Left kidney (tissue), 8 donors: ENCODE measurements at places on chromosomes 1 and 21. TPM values are rescaled to one million over a fixed set of nuclear protein-coding genes. Genes with fewer than 3 reads are reported as not detected.

GRCh38 chr1:171645553-171646248, 6.8 kb downstream of the MYOC start:
- no peak for DNase-seq

The NUP210L gene
- 0.17 TPM for polyA plus RNA-seq

GRCh38 chr1:87279966-87280535, 48.6 kb upstream of the LMO4 start:
- DNase-seq: no peak

The CR2 gene
- polyA plus RNA-seq: 1.1 TPM

DNA sequence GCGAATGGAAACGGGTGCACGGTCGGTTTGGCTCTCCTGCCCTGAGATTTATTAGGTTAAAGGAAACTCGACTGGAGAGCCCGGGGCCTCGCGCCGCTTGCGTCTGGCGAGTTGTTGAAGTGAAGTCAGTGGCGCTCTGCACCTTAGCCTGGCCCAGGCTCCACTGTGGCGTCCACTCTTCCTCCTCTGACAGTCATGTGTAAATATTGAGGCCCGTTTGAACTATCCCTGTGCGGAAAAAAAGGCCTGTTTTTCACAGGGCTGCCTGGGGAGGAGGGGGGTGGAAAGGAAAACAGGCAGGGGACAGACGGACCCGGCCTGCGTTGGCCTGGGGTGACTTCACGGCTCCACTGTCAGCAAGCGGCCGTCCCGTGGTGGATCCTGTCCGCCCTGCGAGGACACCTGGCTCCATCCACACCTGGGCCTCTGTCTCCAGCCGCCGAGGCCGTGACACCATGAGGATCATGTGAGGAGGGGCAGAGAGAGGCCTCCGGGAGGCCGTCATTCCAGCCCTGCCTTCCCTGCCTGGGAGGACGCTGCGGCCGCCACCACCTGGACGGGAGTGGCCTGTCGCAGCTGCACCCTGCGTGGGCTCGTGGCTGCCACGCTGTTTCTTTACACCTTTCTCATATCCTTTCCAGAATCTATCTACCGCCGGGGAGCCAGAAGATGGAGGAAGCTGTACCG, 59.8 kb downstream of the FAAP20 start:
- DNase-seq: no peak

DNA sequence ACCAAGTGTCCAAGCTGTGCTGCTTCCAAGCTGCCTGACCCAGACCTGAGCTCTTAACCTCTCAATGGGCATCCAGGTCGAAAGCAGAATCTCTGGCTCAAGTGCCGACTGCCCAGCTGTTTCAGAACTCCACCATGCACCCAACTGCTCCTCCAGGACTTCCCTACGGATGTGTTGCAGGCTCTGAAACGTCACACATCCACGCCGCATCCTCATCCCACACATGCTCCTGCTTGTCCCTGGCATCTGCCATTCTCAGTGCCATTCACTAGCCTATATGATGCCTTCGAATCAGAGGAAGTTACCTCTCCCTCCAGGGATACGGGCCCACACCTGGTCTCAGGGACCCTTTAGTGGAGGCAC, 11.2 kb downstream of the PDZK1IP1 start:
- DNase-seq: no peak

The ACBD6 gene
- polyA plus RNA-seq: 84.9 TPM

DNA sequence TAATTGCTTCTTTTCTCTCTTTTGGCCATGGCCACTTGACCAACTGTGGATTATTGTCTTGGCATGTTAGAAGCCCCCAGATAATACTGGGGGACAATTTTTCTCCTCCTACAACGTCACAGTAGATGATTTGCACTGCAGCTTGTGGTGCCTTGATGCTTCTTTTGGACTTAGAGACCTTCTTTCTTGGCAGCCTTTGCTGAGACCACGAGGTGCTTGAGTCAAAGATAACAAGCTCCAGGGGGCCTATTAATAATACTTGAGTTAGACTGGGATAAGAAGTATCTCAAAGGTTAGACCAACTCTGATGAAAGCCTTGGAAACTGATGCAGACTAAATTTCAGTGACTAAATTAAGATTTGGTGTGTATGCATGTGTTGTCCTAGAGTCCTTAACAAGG, 3.2 kb downstream of the PPP1R12B start:
- no peak for DNase-seq

DNA sequence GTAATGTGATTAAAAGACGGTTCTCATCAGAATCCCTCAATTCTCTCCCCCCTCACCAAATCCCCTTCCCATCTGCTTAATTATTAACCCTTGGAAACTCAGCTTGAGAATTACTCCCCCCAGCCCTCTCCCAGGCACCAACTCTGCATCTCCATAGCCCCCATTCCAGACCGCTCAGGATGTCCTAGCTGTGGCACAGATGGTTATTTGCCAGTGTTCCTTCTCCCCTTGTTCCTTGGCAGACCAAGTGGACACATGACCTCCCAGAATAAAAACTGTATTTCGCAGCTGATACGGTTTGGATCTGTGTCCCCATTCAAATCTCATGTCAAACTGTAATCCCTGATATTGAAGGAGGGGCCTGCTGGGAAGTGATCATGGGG, 14.6 kb downstream of the HENMT1 start:
- no peak for DNase-seq

The TMEM54 gene
- 5.6 TPM for polyA plus RNA-seq

DNA sequence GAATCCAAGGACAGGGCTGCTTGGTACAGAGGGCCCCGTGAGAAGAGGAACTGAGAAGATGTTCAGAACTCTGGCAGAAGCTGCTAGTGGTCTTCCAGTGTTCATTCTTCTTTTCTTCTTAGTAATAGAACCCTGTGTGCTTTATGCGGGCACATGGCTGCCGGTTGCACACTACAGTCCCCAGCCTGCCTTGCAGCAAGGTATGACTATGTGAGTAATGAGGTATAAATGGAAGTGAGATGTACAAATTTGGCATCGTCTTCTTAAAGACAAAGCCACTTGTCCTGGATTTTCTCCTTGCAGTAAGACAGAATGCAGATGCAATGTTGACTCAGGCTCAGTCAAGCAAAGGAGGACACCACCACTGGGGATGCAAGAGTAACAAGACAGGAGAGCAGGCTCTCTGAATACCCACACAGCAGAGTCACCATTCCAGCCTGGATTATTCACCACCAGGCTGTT, 15.0 kb upstream of the ATP1B1 start:
- DNase-seq: no peak

DNA sequence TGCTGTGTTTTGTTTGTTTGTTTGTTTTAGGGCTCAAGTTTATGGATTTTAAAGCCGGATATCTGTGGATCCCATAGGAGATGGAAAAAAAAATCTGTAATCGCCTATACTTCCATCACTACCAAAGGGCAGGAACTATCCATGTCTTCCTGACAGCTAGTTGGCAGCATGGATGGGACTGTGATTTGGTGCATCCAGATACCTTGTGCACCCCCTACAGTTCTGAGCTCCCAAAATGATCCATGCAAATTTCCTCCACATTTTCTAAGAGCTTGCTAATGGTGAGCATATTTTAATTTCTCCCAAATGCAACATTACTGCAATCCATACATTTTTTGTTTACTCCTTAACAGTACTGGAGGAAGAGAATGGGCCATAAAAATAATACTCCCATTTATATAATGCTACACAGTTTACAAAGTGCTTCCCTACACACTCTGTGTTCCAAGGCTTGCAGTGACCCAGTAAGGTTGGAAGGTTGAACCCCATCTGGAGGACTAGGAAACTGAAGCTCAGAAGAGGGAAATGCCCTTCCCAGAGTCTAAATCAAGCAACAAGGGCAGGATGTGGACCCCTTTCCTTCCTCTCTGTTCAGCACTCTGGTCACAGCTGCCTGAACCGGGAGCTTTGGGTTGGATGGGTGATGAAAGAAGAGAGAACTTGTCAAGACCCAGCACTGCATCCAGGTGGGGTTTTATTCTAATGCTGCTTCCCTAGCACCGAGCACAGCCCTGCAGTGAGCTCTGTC, 48.0 kb downstream of the CAPN8 start:
- DNase-seq: no peak

DNA sequence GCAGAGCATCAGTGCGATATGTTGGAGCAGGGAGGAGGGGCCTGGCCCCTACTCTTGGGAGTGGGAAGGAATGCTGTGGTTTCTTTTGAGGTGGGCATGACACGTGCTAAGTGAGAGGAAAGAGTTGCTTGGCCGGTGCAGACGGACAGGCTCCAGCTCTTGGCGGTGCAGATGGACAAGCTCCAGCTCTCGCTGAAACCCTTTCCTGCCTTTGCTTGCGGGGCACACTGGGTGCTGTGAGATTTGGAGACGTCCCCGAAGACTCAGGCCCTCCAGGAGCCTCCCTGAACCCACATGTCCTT, 15.9 kb downstream of the PDXK start:
- no peak for DNase-seq
